ENCODE measurements at places on chromosomes 4 and X.

GRCh38 chr4:95603393-95603792 is 54.6 kb upstream of the UNC5C start:
- DNase-seq = no peak

- DNase-seq = no peak
Observed at GRCh38 chr4:94160774-94161173, 46.9 kb upstream of the SMARCAD1 start.

DNA sequence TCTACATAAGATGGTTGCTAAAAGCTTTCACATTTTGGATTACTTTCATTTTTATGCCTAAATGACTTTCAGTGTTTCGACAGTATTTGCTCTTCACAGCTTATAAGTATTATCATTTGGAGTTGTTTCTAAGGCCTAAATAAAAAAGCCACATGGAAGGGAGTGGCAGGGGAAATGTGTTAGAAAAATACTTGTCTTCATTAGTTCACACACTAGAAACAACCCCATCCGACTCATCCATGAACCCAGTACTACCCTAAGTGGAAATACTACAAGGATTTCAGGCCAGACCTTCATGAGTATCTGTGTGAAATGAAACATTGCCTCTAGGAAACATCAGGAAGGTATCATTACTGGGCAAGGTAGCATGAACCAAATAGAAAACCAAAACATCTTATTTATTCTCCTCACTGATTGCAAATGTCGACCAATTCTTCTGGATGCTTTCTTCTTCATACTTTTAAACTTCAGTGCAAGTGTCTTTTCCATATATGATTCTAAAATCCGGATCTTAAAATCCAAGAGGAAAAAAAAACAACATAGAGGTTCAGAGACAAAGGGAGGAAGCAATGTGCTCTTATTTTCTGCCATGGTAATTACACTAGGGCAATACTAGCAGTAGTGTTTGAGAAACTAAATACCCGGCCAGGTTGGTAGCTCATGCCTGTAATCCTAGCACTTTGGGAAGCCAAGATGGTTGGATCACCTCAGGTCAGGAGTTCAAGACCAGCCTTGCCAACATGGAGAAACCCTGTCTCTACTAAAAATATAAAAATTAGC is 349.4 kb downstream of the ARHGAP24 start:
- no peak for DNase-seq

GRCh38 chrX:106791495-106791894 is 11.0 kb upstream of the TBC1D8B start:
- DNase-seq = no peak

- DNase-seq = no peak
Observed at GRCh38 chr4:157043131-157043530, 32.8 kb upstream of the GLRB start.

- DNase-seq = no peak
Observed at GRCh38 chrX:136616987-136617685, 30.8 kb upstream of the CD40LG start.

DNA sequence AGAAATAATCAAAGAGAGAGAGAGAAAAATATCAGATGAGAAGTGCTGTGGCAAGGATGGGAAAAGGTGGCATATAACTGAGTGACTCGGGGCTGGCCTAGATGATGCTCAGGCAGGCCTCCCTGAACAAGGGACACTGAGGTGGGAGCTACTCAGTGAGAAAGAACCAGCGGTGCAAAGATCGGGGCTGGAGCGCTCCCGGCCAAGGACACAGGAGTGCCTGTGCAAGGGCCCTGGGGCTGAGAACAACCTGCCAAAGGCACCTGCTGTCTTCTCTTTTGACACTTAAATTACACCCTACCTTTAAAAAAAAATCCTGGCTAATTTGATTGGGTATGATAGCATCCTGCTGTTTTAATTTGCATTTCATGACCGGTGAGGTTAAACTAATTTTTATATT is 77.7 kb upstream of the C4orf50 start:
- DNase-seq = no peak

GRCh38 chr4:157045507-157046127 is 30.3 kb upstream of the GLRB start:
- DNase-seq = no peak

- DNase-seq = no peak
Observed at GRCh38 chr4:108185252-108185651, 16.5 kb upstream of the LEF1 start.

- no peak for DNase-seq
Observed at GRCh38 chrX:77527233-77528001, 80.2 kb downstream of the FGF16 start.

- no peak for DNase-seq
Observed at GRCh38 chrX:110669572-110669971, 126.0 kb downstream of the CHRDL1 start.

GRCh38 chrX:41822892-41823291 is 98.9 kb downstream of the GPR82 start:
- DNase-seq = no peak

GRCh38 chrX:1507511-1508463 is 29.2 kb downstream of the P2RY8 start:
- DNase-seq = no peak

Data from activated CD8-positive, alpha-beta memory T cell treated with anti-CD3 and anti-CD28 coated beads for 1 hour (primary cell).